ENCODE measurements at places on chromosomes 7 and 10. TPM values are rescaled to one million over a fixed set of nuclear protein-coding genes. Genes with fewer than 3 reads are reported as not detected.

The PDE6C gene
- not detected for total RNA-seq

DNA sequence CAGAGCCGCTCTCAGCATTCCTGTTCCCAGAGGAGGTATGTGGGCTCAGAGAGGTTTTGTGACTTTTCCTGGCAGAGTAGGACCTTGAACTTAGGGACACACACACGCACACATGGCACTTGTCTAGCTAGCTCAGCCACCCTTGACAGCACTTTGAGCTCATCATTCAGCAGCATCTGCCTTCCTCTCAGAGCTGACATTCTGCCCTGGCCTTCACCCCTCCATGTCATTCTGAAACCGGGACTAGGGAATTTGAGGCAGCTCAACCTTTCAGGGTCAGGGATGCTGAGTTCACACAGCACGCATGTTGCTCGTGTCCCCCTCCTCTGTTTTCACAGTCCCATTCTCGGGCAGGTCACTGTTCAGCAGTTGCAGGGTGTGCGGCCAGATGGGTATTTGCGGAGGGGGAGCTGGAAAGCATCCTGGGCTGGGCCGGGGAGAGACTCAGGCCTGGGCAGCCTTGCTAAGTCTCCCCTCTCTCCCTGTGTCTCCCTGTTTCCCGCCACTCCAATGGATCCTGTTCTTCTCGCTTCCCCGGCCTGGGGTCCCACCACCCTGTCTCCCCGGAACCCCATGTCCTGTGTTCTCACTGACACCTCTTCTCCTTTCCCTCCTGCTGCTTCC, 78.0 kb downstream of the COL13A1 start:
- H3K4me3 ChIP-seq = no peak overlapping the region
- no peak overlapping the region for H3K27ac ChIP-seq
- H3K27me3 ChIP-seq = peaks cover 17% of the 10 kb centered on the region

- H3K36me3 ChIP-seq = no peaks in the 10 kb centered on the region
- H3K4me3 ChIP-seq = no peak overlapping the region
- H3K27ac ChIP-seq = no peak overlapping the region
- DNase-seq = no peak
- no peaks in the 10 kb centered on the region for H3K4me1 ChIP-seq
- H3K27me3 ChIP-seq = no peaks in the 10 kb centered on the region
Measured at GRCh38 chr7:158549616-158550393, 37.8 kb downstream of the PTPRN2 start.

The MYL10 gene
- not detected for total RNA-seq

GRCh38 chr10:84256510-84257342, 11.9 kb downstream of the RGR start:
- no peak overlapping the region for H3K27ac ChIP-seq
- peak; percentile 32 for DNase-seq
- peaks cover 14% of the 10 kb centered on the region for H3K27me3 ChIP-seq
- H3K36me3 ChIP-seq = no peaks in the 10 kb centered on the region
- no peaks in the 10 kb centered on the region for H3K4me1 ChIP-seq

GRCh38 chr7:111914291-111914690, 291.9 kb downstream of the DOCK4 start:
- H3K27me3 ChIP-seq = no peaks in the 10 kb centered on the region
- no peak for DNase-seq
- H3K27ac ChIP-seq = no peak overlapping the region
- H3K36me3 ChIP-seq = no peaks in the 10 kb centered on the region
- H3K4me1 ChIP-seq = no peaks in the 10 kb centered on the region

- H3K27me3 ChIP-seq = no peaks in the 10 kb centered on the region
- peaks cover 3% of the 10 kb centered on the region for H3K4me1 ChIP-seq
- H3K27ac ChIP-seq = no peak overlapping the region
Measured at GRCh38 chr7:143299840-143300239, 11.7 kb downstream of the CASP2 start.

The NAMPT gene
- 48.8 TPM for total RNA-seq

GRCh38 chr7:127892488-127893314, 138.5 kb downstream of the LRRC4 start:
- no peak overlapping the region for H3K4me3 ChIP-seq
- no peaks in the 10 kb centered on the region for H3K36me3 ChIP-seq
- no peak overlapping the region for H3K27ac ChIP-seq
- no peak for DNase-seq

GRCh38 chr7:159014297-159015062, 130.2 kb downstream of the VIPR2 start:
- DNase-seq = no peak
- H3K27ac ChIP-seq = no peak overlapping the region
- no peak overlapping the region for H3K4me3 ChIP-seq

DNA sequence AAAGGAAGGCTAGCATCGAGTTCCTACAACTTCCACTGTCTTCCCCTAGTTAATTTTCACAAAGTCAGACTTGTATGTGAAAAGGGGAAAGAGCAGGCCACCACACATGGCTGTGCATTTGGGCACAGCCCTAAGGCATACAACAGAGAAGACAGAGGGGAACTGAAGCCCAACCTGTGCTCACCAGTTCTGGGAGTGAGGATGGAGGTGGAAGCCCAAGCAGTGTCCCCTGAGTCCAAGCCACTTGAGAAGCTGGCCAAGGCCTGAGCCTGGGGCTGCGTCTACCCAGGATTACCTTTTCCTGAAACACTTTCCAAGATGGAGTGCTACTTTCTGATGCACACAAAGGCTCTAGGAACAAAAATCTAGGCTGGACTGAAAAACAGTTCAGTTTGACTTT, 20.3 kb downstream of the GPNMB start:
- no peak overlapping the region for H3K27ac ChIP-seq
- H3K4me1 ChIP-seq = peaks cover under 1% of the 10 kb centered on the region
- H3K4me3 ChIP-seq = no peak overlapping the region
- DNase-seq = no peak
- no peaks in the 10 kb centered on the region for H3K27me3 ChIP-seq
- H3K36me3 ChIP-seq = no peaks in the 10 kb centered on the region

The PTN gene
- total RNA-seq = not detected
